ENCODE measurements at places on chromosomes 4 and X.
A peak's percentile ranks its signal among the peaks of the same experiment; 100 is the strongest.

DNA sequence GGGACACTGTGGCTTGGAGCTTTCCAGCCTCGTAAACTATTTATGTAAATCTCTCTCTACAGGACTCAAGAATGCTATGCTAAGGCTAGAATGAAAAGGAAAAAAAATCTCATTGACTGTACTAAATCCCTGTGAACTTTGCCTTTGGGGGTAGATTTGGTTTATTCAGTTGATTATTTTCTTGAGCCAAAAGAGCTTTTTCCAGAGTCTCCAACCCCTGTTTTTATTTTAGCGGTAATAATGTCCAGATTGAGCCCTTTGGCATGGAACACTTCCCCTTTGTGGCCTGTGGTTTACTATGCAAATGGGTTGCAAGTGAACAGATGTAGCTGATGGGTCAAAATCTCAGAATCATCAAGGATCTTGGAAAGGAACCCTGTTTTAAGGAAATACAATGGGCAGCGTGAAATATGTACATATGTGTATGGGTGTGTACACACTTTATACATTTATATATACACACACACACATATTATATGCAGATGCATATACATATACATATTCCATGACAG lies 72.9 kb downstream of the FAM9B start:
- DNase-seq: no peak

GRCh38 chr4:113607998-113608397 lies 153.5 kb downstream of the CAMK2D start:
- DNase-seq: no peak

DNA sequence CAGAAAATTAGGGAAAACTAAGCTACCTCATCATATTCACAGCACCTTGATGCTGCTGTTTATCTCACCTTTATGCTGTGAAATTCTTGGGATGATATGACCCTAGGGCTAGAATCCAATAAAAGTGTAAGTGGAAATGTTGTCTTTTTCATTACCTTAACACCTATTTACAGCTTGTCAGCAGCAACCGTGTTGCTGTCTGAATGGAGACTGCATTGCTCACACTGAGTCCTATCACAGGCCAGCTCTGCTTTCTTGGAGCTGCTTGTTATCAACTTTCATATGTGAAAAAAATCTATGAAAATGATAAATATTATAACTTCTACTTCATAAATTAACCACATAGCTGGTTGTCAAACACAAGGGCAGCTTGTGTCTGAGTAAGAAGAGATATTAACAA lies 789.5 kb downstream of the TECRL start:
- no peak for DNase-seq

DNA sequence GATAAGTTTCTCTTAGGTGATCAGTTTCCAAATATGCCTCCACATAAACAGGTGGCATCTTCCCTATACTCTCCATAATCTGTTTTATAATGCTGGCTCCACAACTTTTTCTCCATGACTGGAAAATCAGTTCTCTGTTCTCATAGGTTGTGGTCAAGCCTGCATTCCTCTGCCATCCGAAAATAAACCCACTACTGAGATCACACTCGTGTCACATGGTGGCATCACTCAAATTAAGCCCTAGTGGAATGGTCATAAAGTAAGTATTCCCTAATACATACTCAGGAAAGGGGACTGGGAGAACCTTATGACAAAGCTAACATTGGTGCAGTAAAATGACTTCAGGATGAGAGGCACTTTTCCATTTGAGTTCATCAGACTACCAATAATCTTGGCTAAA lies 37.6 kb downstream of the MAGED4B start:
- no peak for DNase-seq

DNA sequence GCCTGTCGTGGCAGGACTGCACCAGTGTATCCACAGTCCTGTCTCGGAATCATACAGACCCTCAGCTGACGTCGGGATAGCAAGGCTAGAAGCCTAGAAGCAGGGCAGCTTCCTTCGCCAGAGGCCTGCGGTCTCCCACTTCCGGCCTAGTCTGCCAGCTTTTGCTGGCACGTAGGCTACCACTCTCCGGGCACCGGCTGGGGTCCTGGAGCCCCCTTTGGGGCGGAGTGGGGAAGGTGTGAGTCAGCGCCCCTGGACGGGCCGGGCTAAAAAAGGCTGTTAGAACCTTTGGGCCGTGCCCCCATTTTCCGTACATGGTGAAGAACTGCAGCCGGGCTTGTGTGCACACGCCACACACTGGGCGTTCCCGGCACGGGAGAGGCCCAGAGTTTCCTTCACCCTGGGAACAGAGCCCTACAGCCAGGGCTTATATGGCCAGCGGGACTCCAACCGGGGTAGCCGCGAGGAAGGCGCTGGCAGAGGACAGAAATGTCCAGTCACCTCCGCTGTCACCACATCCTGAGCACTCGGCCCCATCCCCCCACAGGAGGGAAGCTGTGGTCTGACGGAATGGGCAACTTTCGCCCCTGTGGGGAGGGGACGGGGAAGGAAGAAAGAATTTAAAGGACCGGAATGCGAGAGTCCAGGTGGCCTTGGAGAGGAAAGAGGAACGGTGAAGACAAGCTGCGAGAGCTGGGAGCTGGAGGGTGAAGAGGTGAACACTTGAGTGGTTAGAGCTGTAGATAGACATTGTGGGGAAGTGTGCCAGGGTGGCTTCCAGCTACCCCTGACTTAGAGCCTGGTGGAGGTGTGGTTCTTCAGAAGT lies 4.6 kb downstream of the MAGIX start:
- DNase-seq: no peak

- no peak for DNase-seq
Measured at GRCh38 chr4:100823066-100823992, 305.5 kb upstream of the EMCN start.

- DNase-seq: no peak
Measured at GRCh38 chr4:48979914-48980579, 6.0 kb upstream of the CWH43 start.

GRCh38 chrX:110444996-110445395 lies 86.3 kb downstream of the RTL9 start:
- DNase-seq: peak; percentile 8

DNA sequence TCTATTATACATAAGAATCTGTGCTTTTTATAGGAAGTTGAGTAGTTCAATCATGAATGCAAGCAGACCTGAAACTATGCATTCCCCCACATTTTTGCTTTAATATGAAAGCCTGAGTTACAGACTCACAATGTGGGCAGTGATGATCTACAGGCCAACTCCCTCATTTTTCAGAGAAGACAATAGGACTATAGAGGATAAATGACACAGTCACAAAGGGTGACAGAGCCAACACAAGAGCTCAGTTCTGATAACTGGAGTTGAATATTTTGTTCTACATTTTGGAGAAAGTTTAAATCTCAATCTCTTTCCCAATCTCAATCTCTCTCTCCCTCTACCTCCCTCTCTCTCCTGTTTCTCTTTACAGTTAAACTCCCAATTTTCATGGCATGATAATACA lies 27.0 kb downstream of the MBNL3 start:
- no peak for DNase-seq
